Upper lobe of right lung (tissue), 1 donor: ENCODE measurements at places on chromosomes 1 and 21. TPM values are rescaled to one million over a fixed set of nuclear protein-coding genes. Genes with fewer than 3 reads are reported as not detected.

DNA sequence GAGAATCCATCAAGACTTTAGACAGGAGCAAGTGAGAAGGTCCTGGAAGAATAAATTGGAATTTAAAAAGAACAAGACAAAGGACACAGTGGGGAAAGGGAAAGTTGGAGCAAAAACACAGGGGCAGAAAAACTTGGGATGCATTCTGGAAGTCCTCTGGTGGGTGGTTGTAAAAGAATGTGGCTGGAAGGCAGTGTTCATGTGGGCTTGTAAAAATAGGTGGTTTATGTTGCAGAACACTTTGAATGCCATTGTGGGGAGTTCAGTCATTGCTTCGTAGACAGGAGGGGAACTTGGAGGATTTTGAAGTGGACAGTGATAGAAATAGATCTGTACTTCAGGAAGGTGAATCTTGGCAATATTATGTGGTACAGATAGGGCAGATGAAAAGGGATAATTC lies 15.2 kb downstream of the KIF1B start:
- no peaks in the 10 kb centered on the region for H3K4me1 ChIP-seq
- H3K4me3 ChIP-seq: no peak overlapping the region
- no peak overlapping the region for H3K27ac ChIP-seq
- no peak for DNase-seq
- no peaks in the 10 kb centered on the region for H3K36me3 ChIP-seq

Gene GNG5
- 133 TPM for total RNA-seq

- H3K4me3 ChIP-seq: no peak overlapping the region
- DNase-seq: no peak
- peaks cover 32% of the 10 kb centered on the region for H3K4me1 ChIP-seq
- H3K36me3 ChIP-seq: peaks cover 58% of the 10 kb centered on the region
- peak overlapping the region; percentile 33 for H3K27ac ChIP-seq
Measured at GRCh38 chr1:19373211-19374082, 61.3 kb downstream of the SLC66A1 start.

DNA sequence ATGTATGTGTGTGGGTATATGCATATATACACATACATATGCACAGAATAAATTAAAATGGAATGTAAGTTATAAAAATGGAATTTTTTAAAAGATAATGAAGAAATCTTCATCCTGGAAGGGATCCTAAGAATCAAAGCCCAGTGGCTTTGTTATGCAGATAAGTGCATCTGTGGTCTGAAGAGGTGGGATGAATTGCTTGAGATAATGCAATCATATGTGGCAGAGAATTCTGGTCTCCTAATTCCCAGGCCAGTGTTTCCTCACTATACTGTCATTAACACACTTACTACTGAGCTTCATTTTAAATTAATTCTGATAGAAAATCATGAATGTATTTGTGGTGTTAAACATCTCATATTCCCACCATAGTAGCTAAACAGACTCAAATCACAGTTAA lies 86.7 kb upstream of the PRMT6 start:
- no peaks in the 10 kb centered on the region for H3K36me3 ChIP-seq
- H3K27ac ChIP-seq: no peak overlapping the region
- H3K27me3 ChIP-seq: no peaks in the 10 kb centered on the region
- no peaks in the 10 kb centered on the region for H3K4me1 ChIP-seq
- no peak overlapping the region for H3K4me3 ChIP-seq
- no peak for DNase-seq

Gene LCE1E
- not detected for total RNA-seq

DNA sequence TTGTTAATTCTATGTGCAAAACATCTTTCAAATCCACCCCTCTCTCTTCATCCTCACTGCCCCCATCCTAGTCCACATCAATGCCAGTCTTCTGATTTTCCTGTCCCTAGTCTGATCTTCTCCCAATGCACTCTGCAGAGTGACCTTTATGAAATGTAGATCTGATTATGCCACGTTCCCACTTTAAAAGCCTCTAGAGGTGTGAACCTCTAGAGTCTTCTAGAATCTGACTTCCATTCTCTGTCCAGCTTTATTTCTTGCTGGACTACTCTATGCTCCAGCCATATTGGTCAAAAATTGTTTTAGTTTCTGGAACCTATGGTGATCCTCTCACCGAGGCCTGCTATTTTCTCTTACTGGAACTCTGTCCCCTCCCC lies 32.5 kb downstream of the ZNF648 start:
- no peaks in the 10 kb centered on the region for H3K27me3 ChIP-seq
- H3K36me3 ChIP-seq: no peaks in the 10 kb centered on the region
- H3K27ac ChIP-seq: peak overlapping the region; percentile 89

DNA sequence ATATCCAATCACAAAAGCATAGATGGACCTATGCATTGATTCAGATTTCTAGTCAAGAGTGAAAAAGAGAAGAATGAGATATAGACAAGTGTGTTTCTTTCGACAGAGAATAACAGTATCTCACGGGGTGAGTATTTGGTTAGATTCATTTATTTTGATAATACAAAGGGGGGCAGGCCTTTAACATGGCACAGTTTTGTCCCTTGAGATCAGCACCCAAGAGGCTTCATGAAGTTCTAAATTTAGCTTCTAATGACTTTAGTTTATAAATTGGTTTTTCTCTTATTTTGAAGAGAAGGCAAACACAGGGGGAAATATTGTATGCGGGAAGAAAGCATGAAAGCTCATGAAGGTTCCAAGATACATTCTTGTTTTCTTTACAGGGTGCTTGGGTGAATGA lies at the start of gene OR1C1:
OR1C1 (minus strand) TSS at position 101 of the 400 bp plus-strand sequence. CDS start 2,150 bp downstream, outside the sequence.
- no peak within 1 kb of the TSS for H3K4me3 ChIP-seq
- H3K4me1 ChIP-seq: no peaks in the 10 kb centered on the region
- no peaks in the 10 kb centered on the region for H3K36me3 ChIP-seq
- H3K27me3 ChIP-seq: no peaks in the 10 kb centered on the region
- no peak for DNase-seq

Gene ADIPOR1
- total RNA-seq: 126 TPM

GRCh38 chr21:39107739-39108138 lies 75.5 kb downstream of the PSMG1 start:
- H3K27ac ChIP-seq: no peak overlapping the region
- H3K4me3 ChIP-seq: no peak overlapping the region
- peaks cover 4% of the 10 kb centered on the region for H3K4me1 ChIP-seq
- no peak for DNase-seq

- H3K36me3 ChIP-seq: no peaks in the 10 kb centered on the region
- H3K4me1 ChIP-seq: peaks cover 11% of the 10 kb centered on the region
- H3K27ac ChIP-seq: no peak overlapping the region
- no peaks in the 10 kb centered on the region for H3K27me3 ChIP-seq
- no peak for DNase-seq
- H3K4me3 ChIP-seq: no peak overlapping the region
Measured at GRCh38 chr1:100622037-100622436, 84.1 kb downstream of the GPR88 start.

Gene ALDH4A1
- total RNA-seq: 11.8 TPM

- H3K4me1 ChIP-seq: no peaks in the 10 kb centered on the region
- no peak overlapping the region for H3K4me3 ChIP-seq
- no peak overlapping the region for H3K27ac ChIP-seq
- DNase-seq: no peak
Measured at GRCh38 chr1:107894605-107895004, 70.4 kb downstream of the VAV3 start.

- peak overlapping the region; percentile 71 for H3K4me3 ChIP-seq
- H3K36me3 ChIP-seq: no peaks in the 10 kb centered on the region
- H3K4me1 ChIP-seq: peaks cover 8% of the 10 kb centered on the region
- H3K27me3 ChIP-seq: no peaks in the 10 kb centered on the region
Measured at GRCh38 chr1:95073446-95073845, 695 bp upstream of the ALG14 start.

DNA sequence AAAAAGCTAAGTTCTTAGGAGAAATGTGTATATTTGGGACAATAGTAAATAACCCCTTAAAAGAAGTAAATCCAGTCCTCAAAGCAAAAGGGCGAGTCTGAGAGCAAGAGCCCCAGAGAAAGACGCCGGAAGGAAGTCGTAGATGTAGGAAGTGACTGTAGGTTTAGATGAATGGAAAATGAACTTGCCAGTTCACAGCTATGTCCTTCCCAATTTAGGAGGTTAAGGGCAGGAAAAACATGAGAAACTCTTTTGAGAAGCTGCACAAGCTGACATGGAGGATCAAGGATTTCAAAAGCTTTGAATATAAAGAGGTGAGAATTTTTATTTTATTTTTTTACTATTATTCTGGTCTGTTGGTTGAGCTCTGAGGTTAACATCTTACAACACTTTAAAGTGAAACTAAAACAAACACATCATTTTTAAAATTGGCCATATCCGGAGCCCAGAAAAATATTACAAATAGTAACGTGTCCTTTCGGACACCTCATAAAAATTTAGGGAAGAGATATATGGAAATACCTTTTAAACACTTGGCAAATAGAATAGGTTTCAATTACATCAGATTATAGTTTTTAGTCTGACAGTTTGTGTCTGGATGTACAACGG lies 1178.6 kb downstream of the MRPL39 start:
- H3K27ac ChIP-seq: no peak overlapping the region
- H3K36me3 ChIP-seq: no peaks in the 10 kb centered on the region
- no peaks in the 10 kb centered on the region for H3K27me3 ChIP-seq
- DNase-seq: no peak

GRCh38 chr21:39182484-39183271 lies 573 bp downstream of the PSMG1 start:
- H3K27ac ChIP-seq: peak overlapping the region; percentile 85
- peaks cover 17% of the 10 kb centered on the region for H3K4me1 ChIP-seq
- H3K27me3 ChIP-seq: no peaks in the 10 kb centered on the region
- peaks cover 10% of the 10 kb centered on the region for H3K36me3 ChIP-seq

- peaks cover 11% of the 10 kb centered on the region for H3K27me3 ChIP-seq
- no peak overlapping the region for H3K27ac ChIP-seq
- DNase-seq: no peak
- no peaks in the 10 kb centered on the region for H3K36me3 ChIP-seq
- H3K4me1 ChIP-seq: peaks cover 9% of the 10 kb centered on the region
- H3K4me3 ChIP-seq: no peak overlapping the region
Measured at GRCh38 chr1:30814292-30814691, 56.7 kb upstream of the LAPTM5 start.

GRCh38 chr1:23475134-23475628 lies 8.8 kb downstream of the ASAP3 start:
- H3K27me3 ChIP-seq: no peaks in the 10 kb centered on the region
- no peak for DNase-seq
- no peak overlapping the region for H3K4me3 ChIP-seq

Gene IFI44L
- total RNA-seq: 30.0 TPM

GRCh38 chr1:28308750-28309149 lies 20.1 kb upstream of the MED18 start:
- no peak overlapping the region for H3K4me3 ChIP-seq
- no peak overlapping the region for H3K27ac ChIP-seq
- H3K4me1 ChIP-seq: peaks cover 4% of the 10 kb centered on the region

DNA sequence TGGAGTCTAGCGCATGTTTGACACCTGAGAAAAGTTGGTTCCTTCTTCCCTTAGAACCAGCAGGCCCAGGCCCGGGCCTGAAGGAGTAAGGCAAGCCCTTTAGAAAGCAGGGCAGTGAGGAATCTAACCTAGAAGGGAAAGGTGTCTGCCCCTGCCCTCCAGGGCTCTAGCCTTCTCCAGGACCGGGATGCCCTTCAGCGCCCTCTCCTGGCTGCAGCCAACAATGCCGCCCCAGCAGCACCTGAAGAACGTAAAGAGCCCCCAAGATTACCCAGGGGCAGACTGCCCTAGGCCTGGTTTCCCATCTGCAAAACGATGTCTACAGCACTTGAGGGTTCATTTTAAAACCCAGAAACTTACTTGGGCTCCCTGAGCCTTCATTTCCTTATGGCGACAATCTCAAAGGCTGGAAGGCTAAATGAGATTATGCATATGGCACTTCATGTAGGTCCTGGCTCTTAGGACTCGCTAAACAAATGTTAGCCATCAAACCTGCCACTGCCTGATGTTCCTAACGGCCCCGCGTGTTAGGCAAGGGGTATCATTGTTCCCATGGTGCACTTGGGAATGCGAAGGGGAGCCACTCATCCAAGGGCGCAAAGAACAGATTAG lies 106.7 kb upstream of the KLHDC7A start:
- peak; percentile 56 for DNase-seq
- H3K36me3 ChIP-seq: no peaks in the 10 kb centered on the region
- no peaks in the 10 kb centered on the region for H3K4me1 ChIP-seq

DNA sequence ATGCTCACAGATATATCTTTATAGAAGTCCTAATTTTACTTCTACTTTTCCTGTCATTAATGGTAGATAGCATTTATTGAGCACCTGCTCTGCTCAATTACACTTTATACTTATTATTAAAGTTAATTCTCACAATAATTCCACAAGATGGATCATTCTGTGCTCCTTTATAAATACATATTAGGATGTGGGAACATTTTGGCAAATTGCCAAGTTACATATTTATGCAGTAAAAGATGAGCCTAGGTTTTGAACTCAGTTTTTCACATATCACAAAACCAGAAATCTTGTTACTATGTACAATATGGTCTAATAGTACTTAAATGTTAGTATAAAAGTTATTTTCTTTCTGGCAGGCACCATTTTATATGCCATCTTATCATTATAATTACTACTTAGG lies 895.0 kb upstream of the B3GALT2 start:
- no peaks in the 10 kb centered on the region for H3K36me3 ChIP-seq
- H3K4me1 ChIP-seq: no peaks in the 10 kb centered on the region
- H3K27ac ChIP-seq: no peak overlapping the region
- no peak for DNase-seq
